ENCODE measurements at places on chromosomes 3 and 15.

DNA sequence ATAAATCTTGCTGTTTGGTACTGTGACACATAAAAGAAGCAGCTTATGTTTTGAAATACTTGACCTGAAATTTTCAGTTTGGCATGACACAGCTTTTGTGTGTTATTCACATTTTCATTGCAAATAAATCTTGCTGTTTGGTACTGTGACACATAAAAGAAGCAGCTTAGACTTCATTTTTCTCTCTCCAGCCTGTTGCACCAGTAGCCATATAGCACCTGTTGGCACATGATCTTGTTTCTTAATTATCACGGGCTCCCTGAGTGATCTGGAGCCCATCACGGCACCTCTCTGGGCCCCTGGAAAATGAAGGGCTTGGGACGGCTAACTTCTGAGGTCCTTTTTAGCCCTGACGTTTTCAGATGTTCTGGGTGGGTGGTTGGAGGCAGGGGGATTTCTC lies 77.4 kb upstream of the SLCO3A1 start:
- DNase-seq, result no peak

GRCh38 chr3:134033315-134033996 lies 3.7 kb upstream of the SLCO2A1 start:
- DNase-seq, result no peak

- DNase-seq, result no peak
Measured at GRCh38 chr3:179265875-179266274, 15.0 kb upstream of the KCNMB3 start.

DNA sequence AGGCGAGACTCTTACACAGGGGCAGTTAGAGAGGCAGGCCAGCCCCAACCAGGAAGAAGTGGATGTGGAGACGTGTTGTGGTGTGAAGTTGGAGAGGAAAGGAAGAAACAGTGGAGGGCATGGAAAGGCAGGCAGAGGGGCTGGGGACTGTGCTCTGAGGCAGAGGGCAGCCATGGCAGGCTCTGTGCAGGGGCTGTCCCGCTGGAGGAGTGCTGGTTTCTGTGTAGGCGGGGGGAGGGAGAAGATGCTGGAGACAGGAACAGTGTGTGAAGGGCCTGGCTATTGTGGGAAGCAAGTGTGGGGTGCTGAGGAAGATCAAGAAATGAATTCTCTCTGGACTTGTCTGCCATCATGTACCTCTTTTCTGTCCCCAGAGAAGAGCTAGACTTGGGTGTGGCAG lies 21.0 kb downstream of the SNAPC5 start:
- DNase-seq, result no peak

DNA sequence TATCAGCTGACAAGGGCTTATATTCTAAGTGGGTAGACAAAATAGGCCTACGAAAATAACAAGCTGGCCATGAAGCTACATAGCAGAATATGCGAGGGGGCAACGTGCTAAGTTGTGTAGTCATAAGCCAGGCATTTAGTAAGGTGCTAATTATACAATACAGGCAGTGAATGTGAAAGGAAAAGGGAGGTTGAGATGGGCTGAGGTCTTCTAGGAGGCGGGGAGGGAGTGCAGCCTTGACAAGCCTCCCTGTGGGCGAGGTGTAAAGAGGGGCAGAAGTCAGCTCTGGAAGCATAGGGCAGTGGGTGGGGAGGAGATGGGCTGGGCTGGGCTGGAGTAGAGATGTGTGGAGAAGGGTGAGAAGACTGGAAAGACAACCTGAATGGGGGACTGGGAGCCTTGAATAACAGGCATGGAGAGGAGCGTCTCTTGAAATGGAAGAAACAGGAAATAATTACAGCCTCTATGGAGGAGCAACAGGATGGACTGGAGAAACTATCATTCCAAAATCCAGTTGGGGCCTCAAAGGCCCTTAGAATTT lies 1.2 kb downstream of the TIGIT start:
- peak; percentile 40 for DNase-seq

DNA sequence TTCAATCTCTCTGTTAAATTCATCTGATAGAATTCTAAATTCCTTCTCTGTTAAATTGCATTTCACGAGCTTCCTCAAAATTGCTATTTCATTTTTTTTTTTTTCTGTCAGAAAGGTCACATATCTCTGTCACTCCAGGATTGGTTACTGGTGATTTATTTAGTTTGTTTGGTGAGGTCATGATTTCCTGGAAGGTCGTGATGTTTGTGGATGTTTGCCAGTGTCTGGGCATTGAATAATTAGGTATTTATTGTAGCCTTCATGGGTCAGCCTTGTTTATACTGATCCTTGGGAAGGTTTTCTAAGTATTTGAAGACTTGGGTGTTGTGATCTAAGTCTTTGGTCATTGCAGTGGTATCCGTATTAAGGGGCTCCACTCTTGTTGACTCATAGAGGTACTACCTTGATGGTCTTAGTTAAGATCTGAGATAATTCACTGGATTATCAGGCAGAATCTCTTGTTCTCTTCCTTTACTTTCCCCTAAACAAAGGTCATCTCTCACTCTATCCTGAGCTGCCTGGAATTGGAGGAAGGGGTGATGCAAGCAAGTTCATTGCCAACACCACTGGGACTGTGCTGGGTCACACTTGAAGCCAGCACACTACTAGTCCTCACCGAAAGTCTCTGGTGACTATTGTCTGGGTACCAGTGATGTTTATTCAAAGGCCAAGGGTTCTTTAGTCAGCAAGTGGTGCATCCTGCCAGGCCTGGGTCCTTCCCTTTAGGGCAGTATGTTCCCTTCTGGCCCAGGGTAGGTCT lies 231.1 kb downstream of the GBE1 start:
- DNase-seq, result no peak

DNA sequence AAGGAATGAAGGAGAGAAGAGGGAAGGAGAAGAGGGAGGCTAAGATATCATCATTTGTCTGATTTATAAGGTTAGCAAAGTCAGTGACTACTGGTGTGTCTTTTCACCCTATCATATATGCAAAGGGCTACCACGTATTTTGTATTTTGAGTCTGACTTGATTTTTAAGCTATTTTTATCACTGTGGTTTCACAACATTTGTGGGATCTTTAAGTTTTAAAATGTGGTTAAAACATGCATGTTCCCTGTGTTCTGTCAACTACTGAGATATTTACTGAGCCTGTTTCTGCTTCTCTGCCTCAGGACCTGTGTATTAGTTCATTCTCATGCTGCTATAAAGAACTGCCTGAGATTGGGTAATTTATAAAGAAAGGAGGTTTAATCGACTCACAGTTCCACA lies 22.5 kb upstream of the SPTSSB start:
- no peak for DNase-seq
